ENCODE measurements at places on chromosomes 6 and 20. TPM values are rescaled to one million over a fixed set of nuclear protein-coding genes. Genes with fewer than 3 reads are reported as not detected.

CST4 gene
- polyA plus RNA-seq = not detected

TREM1 gene
- not detected for polyA plus RNA-seq

PPP1R16B gene
- 6.9 TPM for polyA plus RNA-seq

MRPS18A gene
- polyA plus RNA-seq = 40.9 TPM

SRXN1 gene
- polyA plus RNA-seq = 12.5 TPM

SLC2A10 gene
- 16.6 TPM for polyA plus RNA-seq

SLC17A2 gene
- 0.86 TPM for polyA plus RNA-seq

PEDS1 gene
- 20.7 TPM for polyA plus RNA-seq

HCRTR2 gene
- 0.35 TPM for polyA plus RNA-seq

SPATS1 gene
- polyA plus RNA-seq = not detected

DUSP15 gene
- polyA plus RNA-seq = 16.0 TPM

SAPCD1 gene
- polyA plus RNA-seq = 16.0 TPM

DDX43 gene
- polyA plus RNA-seq = 0.40 TPM

BMP7 gene
- polyA plus RNA-seq = 62.4 TPM

BYSL gene
- polyA plus RNA-seq = 26.5 TPM

BTNL2 gene
- polyA plus RNA-seq = 3.4 TPM

COL21A1 gene
- 124 TPM for polyA plus RNA-seq

RBPJL gene
- not detected for polyA plus RNA-seq

CRISP1 gene
- not detected for polyA plus RNA-seq

KCNK16 gene
- polyA plus RNA-seq = not detected

PSORS1C2 gene
- polyA plus RNA-seq = 0.15 TPM

TMEM217 gene
- 1.9 TPM for polyA plus RNA-seq

HUS1B gene
- polyA plus RNA-seq = not detected

KIF6 gene
- polyA plus RNA-seq = 6.6 TPM

ZBTB46 gene
- 16.7 TPM for polyA plus RNA-seq

PPIL6 gene
- polyA plus RNA-seq = 21.5 TPM

KIAA0408 gene
- 4.4 TPM for polyA plus RNA-seq

NFATC2 gene
- polyA plus RNA-seq = 1.6 TPM

MRPL18 gene
- 55.6 TPM for polyA plus RNA-seq

ADGRG6 gene
- polyA plus RNA-seq = 35.6 TPM

FILIP1 gene
- 2.4 TPM for polyA plus RNA-seq

GJA10 gene
- polyA plus RNA-seq = not detected

FAM110A gene
- polyA plus RNA-seq = 7.6 TPM

MEI4 gene
- polyA plus RNA-seq = 2.1 TPM

KIFC1 gene
- polyA plus RNA-seq = 62.9 TPM

SMLR1 gene
- 1.9 TPM for polyA plus RNA-seq

AIF1 gene
- 60.5 TPM for polyA plus RNA-seq

PDYN gene
- polyA plus RNA-seq = 0.52 TPM

SLC32A1 gene
- 1.6 TPM for polyA plus RNA-seq

TUBB2B gene
- polyA plus RNA-seq = 104 TPM

WFDC2 gene
- polyA plus RNA-seq = 164 TPM

FNDC11 gene
- polyA plus RNA-seq = 0.81 TPM

UBD gene
- 2.3 TPM for polyA plus RNA-seq

CTAGE9 gene
- polyA plus RNA-seq = 0.55 TPM

NFS1 gene
- 31.3 TPM for polyA plus RNA-seq

OXT gene
- 0.60 TPM for polyA plus RNA-seq

PMEPA1 gene
- 16.0 TPM for polyA plus RNA-seq

RNF8 gene
- polyA plus RNA-seq = 31.0 TPM

OPN5 gene
- 1.4 TPM for polyA plus RNA-seq

CLVS2 gene
- 0.33 TPM for polyA plus RNA-seq

Data from left kidney (tissue), 8 donors.